ENCODE measurements at places on chromosomes 11 and 22. TPM values are rescaled to one million over a fixed set of nuclear protein-coding genes. Genes with fewer than 3 reads are reported as not detected.

The MUC2 gene
- 0.80 TPM for total RNA-seq

- no peak for DNase-seq
Measured at GRCh38 chr22:25928038-25928437, 186.1 kb downstream of the MYO18B start.

DNA sequence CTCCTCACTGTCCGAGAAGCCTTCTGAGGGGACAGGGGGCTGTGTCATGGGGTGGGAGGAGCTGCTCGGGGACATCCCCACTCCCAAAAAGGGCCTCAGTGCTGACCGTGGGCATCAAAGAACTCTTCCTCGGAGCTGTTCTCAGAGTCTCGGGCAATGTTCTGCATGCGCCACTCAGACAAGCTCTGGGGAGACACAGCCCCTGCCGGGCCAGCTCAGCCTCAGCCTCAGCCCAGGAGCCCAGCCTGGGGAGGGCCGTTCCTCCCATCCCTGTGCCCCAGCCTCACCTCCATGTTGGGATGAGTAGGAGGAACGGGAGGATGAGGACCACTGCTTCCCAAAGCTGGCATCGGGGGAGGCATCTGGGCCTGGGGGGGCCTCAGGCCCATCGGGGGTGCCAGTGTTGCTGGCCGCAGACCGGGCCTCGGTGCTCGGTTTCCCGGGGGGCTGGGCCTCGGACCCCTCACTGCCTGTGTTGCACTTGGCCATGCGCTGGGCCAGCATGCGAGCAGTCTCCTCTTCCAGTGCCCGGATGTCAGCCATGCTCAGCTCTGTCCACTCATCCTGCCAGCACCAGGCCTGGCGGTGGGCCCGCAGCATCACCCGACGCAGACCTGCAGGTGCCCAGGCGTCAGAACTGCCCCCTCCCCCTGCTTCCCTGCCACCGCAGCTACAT, 5.2 kb downstream of the PITPNM1 start:
- DNase-seq = no peak

- no peak for DNase-seq
Measured at GRCh38 chr11:123838199-123838598, 32.0 kb upstream of the OR6M1 start.

GRCh38 chr11:75421035-75421602, 11.9 kb downstream of the KLHL35 start:
- DNase-seq = no peak

The TSPAN18 gene
- 14.2 TPM for total RNA-seq

The UPK3A gene
- not detected for total RNA-seq

The SLC16A8 gene
- not detected for total RNA-seq
